Ovary (tissue), 10 donors: ENCODE measurements at places on chromosomes 4 and X. TPM values are rescaled to one million over a fixed set of nuclear protein-coding genes. Genes with fewer than 3 reads are reported as not detected.

- DNase-seq = no peak
Observed at GRCh38 chr4:180234730-180235129, 2008.5 kb upstream of the TENM3 start.

The BTC gene
- polyA plus RNA-seq = 0.75 TPM

- DNase-seq = no peak
Observed at GRCh38 chr4:173777921-173778320, 247.9 kb upstream of the HAND2 start.

DNA sequence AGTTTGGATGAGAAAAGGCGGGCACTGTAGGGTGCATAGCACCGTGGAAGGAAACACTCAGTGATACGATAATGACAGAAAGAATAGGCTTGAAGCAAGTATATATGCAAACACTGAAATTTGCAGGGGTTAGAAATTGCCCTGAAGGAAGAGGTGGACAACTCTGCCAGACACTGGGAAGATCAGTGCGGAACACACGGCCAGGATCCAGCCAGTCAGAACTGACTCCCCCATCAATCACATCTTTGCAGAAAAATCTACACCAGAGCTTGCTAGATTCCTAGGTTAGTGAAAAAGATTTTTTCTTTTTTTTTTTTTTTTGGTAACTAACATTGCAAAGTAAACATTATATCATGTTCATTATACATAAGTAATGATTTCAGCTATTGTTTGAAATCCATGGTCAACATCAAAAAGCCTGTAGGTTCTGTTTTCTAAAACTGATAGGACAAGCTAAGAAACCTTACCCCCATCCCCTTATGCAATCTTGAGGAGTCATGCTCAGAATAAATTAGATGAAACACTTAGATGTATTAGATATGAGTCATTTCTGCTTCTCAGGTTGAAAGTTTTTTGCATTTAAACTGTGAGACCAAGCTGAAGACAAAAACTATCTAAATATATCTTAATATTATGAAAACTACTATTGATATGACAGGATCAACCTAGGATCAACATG, 38.9 kb downstream of the TRIML1 start:
- DNase-seq = no peak

The FSTL5 gene
- polyA plus RNA-seq = 0.05 TPM

The GABRE gene
- polyA plus RNA-seq = 11.0 TPM

The RAB41 gene
- polyA plus RNA-seq = not detected
